Right ventricle myocardium superior (tissue), 1 donor: ENCODE measurements at places on chromosomes 5 and 9. TPM values are rescaled to one million over a fixed set of nuclear protein-coding genes. Genes with fewer than 3 reads are reported as not detected.

GRCh38 chr5:123174916-123175481 is 86.0 kb downstream of the PRDM6 start:
- DNase-seq: no peak

The PCDHA1 gene
- total RNA-seq: not detected

The NR4A3 gene
- 3.7 TPM for total RNA-seq

DNA sequence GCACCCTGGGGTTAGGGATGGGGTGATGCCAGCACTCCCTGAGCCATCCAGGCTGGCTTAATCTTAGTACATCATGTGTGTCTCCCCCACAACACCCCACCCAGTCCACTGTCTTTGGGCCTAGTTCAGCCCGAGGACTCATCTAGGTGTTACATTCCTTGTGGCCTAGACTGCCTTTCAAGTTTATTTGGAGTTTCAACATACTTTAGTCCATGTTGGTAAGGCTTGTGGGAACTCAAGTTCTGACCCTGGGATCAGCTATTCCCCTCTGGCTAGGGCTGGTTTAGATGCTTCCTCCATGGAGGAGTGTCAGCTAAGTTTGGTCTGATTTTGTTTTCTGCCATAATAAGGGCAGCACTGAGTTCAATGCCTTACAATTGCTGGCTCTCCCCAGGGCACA is 302.4 kb downstream of the SMARCA2 start:
- no peak for DNase-seq

DNA sequence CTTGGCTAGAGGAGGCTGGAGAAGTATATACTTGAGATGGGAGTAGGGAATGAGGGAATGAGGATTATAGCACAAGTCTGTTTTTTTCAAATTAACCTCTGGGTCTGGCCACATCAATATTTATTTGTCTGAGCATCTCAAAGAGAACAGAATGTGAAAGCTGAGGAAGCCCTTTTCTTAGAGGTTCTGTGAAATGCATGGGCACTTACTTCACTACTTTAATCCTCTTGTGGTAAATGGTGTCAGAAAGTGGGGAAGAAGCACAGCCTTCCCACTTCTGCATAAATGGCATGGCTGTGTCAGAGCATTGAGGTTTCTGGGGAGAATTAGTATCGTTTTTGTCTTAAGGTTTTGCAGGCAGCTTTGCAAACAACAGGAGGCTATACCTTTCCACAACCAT is 48.6 kb downstream of the SPATA31D1 start:
- DNase-seq: no peak

- DNase-seq: no peak
These were observed 38.6 kb upstream of the PCSK5 start for GRCh38 chr9:75851917-75852316.

GRCh38 chr9:93012963-93013855 is 45.3 kb upstream of the SUSD3 start:
- DNase-seq: no peak

DNA sequence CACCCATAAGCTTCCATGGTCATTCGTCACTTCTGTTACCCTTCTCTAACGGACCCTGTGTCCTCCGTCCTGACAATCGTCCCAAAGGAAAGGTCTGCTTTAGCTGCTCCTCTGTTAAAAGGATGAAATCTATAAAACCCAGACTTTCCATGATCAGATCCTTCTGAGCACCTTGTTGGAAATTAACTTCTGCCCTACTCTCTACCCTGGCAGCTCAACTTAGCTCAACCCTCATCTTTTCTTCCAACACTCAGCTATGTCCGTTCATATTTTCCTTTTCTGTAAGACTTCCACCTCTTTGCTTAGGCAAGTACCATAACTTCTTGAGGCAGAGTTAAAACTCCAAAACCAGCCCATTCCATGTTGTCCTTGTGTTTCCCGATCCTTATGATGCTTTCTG is 205.4 kb downstream of the SPATA31A6 start:
- no peak for DNase-seq

The PHF24 gene
- total RNA-seq: 0.19 TPM

- no peak for DNase-seq
These were observed 51.5 kb upstream of the IQGAP2 start for GRCh38 chr5:76351577-76351976.

The HAUS6 gene
- total RNA-seq: 5.9 TPM
